ENCODE measurements at places on chromosomes 2 and 18. TPM values are rescaled to one million over a fixed set of nuclear protein-coding genes. Genes with fewer than 3 reads are reported as not detected.

CXCR4 gene
- total RNA-seq: 110 TPM

SIX2 gene
- 0.45 TPM for total RNA-seq

FBXO41 gene
- 17.1 TPM for total RNA-seq

CPLX4 gene
- 14.8 TPM for total RNA-seq

TANK gene
- total RNA-seq: 64.1 TPM

NT5C1B gene
- 0.09 TPM for total RNA-seq

TTR gene
- total RNA-seq: 6.1 TPM

GALNT13 gene
- 14.2 TPM for total RNA-seq

RNPEPL1 gene
- 5.4 TPM for total RNA-seq

SELENOI gene
- 48.8 TPM for total RNA-seq

ZNF512 gene
- 40.4 TPM for total RNA-seq

ALPP gene
- not detected for total RNA-seq

GRCh38 chr2:70354264-70354949, 52.5 kb upstream of the FAM136A start:
- DNase-seq: no peak

GRCh38 chr18:48590678-48591077, 51.8 kb downstream of the CTIF start:
- DNase-seq: peak; percentile 38

DNA sequence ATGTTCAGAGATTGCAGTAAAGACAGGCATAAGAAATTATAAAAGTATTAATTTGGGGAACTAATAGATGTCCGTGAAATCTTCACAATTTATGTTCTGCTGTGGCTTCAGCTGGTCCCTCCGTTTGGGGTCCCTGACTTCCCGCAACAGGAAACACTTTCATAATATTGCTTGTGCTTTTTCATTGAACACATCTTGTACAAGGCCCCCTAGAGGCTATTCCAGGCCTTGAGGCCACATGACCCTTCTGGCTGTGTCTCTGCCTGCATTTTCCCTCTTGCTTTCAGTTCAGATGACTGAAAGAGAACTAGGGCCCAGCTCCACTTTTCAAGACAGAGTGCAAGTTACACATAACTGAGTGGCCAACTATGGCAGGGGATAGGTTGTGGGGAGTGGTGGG, 164.1 kb downstream of the TMEM247 start:
- DNase-seq: no peak

GRCh38 chr2:234517971-234518370, 21.1 kb upstream of the ARL4C start:
- DNase-seq: no peak

- no peak for DNase-seq
These were observed 85.4 kb upstream of the CAVIN2 start for GRCh38 chr2:191932286-191932685.

GRCh38 chr2:36781907-36782720, 85.6 kb downstream of the VIT start:
- DNase-seq: no peak

GRCh38 chr2:127081826-127082633, 24.9 kb downstream of the BIN1 start:
- DNase-seq: no peak

DNA sequence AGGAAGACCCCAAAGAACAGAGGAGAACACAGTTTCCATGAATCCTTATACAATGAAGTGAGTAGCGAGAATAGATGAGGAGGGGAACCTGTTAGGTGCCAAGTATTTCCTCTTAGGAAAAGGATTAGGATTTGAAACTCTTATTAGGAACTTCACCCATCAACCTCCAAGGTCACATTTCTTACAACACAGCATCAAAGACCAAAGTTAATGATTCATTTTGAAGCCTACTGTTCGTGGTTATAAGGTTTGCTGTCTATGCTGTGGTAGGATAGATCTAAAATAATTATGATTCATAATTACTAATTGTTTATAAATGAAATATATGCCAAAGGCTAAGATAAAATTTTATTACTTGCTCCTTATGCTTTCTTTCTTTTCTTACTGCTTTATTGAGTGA, 6.1 kb downstream of the CFAP221 start:
- no peak for DNase-seq

DNA sequence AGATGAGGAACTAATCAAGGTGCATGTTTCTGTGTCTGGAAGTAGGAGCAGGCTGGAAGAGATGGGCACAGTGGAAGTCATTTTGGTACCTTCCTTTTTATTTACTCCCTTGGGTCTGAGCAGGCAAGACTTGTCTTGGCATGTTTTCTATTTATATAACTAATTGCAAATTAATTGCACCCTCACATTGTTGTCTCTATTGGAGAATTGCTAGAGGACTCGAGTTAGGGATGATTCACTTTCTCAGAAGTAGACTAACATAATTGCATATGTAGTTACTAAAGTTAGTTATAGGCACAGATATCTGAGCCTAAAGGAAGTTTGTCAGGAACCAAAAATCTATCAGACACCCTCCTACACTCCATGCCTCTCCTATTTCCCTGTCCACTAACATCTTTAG, 92.8 kb upstream of the NRP2 start:
- DNase-seq: no peak

- no peak for DNase-seq
These were observed 963.6 kb downstream of the BCL11A start for GRCh38 chr2:59589881-59590280.

GRCh38 chr2:159921752-159922404, 123.9 kb upstream of the CD302 start:
- peak; percentile 25 for DNase-seq

- no peak for DNase-seq
These were observed 7.8 kb upstream of the FSHR start for GRCh38 chr2:49162151-49162550.

GRCh38 chr2:215361211-215361875, 49.5 kb downstream of the ATIC start:
- no peak for DNase-seq

- DNase-seq: no peak
These were observed 312.9 kb upstream of the REV1 start for GRCh38 chr2:99802734-99803133.

DNA sequence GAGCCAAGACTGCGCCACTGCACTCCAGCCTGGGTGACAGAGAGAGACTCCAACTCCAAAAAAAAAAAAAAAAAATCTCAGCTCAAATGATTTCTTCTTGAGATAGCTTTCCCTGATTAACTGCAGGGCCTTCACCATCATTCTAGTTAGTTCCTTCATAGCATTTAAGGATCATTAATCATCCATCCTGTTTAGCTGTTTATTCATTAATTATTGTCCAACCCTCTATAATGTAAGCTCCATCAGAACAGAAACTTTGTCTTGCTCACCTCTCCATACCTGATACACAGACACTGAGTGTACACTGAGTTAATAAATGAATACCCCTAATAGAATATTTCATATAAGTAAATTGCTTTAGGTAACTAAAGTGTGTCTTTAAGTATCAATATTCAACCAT, 42.2 kb upstream of the ENOSF1 start:
- no peak for DNase-seq

- DNase-seq: no peak
These were observed 13.5 kb downstream of the PPP1CB start for GRCh38 chr2:28764909-28765711.

DNA sequence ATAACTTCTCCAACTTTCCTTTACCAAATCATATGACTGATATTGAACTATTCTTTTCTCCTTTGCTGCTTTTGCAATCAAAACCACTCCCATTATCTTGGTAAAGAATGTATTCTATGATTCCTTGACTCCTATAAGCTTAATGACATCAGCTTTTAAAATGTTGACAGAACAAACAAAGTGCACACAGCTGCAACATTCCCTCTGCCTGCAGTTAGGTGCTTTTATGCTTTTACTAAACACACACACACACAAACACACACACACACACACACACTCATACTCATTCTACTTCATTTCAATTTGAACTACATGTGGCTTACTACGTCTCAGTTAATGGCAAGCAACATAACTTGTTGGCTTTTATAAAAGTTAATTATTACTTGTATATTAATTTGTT, 946.6 kb downstream of the DPP10 start:
- no peak for DNase-seq

Measured in cerebellum (tissue), 4 donors.